ENCODE measurements at places on chromosomes 12 and 14. TPM values are rescaled to one million over a fixed set of nuclear protein-coding genes. Genes with fewer than 3 reads are reported as not detected.

The STAB2 gene
- total RNA-seq, result under 0.01 TPM

DNA sequence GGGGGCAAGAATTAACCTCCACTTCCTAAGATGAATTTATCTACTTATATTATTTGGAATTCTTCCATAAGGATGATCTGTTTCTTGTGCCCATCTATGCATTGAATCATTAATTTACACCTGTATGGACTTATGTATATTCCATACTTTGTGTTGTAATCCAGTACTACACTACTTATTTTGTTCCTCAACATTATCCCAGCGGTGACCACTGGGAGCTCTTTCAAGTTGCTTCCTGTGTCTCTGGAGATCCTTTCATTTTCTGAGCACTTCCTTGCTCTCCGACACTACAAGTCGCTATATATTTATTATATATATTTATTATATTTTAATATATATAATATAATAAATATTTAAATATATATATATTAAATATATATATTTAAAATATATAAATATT lies 54.9 kb upstream of the SCN8A start:
- no peaks in the 10 kb centered on the region for H3K4me1 ChIP-seq
- H3K27me3 ChIP-seq, result peaks cover 5% of the 10 kb centered on the region
- DNase-seq, result no peak
- no peak overlapping the region for H3K27ac ChIP-seq
- H3K4me3 ChIP-seq, result no peak overlapping the region

DNA sequence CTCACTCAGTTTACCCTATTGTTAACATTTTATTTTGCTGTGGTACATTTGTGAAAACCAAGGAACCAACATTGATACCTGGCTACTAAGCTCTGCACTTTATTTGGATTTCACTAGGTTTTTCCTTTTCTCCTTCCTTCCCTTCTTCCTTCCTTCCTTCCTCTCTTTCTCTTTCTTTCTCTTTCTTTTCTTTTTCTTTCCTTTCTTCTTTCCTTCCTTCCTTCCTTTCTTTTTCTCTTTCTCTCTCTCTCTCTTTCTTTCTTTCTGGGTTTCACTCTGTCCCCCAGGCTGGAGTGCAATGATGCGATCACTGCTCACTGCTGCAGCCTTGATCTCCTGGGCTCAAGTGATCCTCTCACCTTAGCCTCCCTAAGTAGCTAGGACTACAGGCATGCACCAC lies 29.1 kb upstream of the TMEM263 start:
- H3K4me3 ChIP-seq, result no peak overlapping the region
- H3K36me3 ChIP-seq, result no peaks in the 10 kb centered on the region
- no peaks in the 10 kb centered on the region for H3K27me3 ChIP-seq
- no peak overlapping the region for H3K27ac ChIP-seq
- peak; percentile 10 for DNase-seq

The OTX2 gene
- not detected for total RNA-seq

DNA sequence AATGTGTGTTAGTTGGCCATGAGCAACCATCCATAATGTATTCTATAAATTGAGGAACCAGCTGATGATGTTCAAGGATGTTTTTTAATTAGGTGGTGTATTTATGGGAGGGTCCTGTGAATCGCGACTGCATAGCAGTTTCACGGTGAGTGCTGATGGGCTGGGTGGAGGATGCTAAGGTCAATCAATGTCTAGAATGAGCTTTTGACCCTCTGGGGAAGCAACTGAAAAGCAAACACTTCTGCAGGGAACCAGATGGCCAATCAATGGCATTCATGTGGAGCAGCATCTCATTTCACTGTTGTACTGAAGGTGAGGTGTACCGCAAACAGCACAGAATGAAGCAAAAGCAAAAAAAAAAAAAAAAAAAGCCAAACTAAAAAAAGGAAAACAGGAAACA lies 676.1 kb upstream of the TMEM132C start:
- no peaks in the 10 kb centered on the region for H3K4me1 ChIP-seq
- no peaks in the 10 kb centered on the region for H3K36me3 ChIP-seq
- H3K27me3 ChIP-seq, result no peaks in the 10 kb centered on the region
- H3K4me3 ChIP-seq, result no peak overlapping the region

DNA sequence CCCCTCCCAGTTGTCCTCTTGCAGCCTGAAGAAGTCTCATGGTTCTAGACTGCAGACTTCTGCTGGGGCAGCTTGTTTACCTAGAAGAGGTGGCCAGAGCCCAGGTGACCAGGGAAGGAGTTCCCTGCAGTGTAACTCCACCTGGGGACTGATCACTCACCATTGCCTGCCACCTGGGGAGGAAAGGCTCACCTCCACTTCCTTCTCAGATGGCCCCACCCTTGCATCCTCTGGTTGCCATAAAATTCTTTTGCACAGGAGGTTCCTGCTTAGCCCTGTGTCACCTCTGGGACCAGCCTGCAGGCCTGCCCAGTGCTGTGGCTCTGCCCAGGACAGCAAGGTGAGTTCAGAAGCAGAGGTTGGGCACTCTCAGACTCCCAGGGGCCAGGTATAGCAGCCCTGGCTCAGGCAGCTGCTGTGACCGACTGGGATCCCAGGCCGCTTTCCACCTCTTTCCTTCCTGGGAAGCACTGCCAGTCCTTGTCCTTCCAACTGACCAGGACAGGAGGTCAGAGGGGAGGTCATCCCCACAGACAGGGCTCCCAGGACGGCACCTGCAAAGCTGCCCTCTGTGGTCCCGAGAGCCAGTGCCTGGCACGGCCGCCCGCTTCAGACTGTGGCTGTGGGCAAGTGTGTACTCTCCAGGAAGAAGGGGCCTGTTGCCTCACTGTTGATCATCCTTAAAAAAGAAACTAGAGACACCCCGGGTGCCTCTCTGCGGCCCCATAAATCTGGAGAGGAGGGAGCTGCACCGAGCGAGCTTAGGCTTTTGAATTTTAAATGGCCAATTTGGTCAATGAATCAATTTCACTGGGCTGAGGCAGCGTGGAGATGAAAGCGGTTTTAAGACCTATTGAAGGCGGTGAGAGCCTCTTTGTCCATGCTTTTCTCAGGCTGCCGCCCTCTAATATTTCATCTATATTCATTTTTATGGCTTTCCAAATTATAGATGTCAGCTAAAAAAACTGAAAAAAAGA lies 79.5 kb upstream of the C14orf180 start:
- H3K4me3 ChIP-seq, result no peak overlapping the region
- no peak overlapping the region for H3K27ac ChIP-seq
- DNase-seq, result no peak
- peaks cover 29% of the 10 kb centered on the region for H3K27me3 ChIP-seq
- no peaks in the 10 kb centered on the region for H3K36me3 ChIP-seq

DNA sequence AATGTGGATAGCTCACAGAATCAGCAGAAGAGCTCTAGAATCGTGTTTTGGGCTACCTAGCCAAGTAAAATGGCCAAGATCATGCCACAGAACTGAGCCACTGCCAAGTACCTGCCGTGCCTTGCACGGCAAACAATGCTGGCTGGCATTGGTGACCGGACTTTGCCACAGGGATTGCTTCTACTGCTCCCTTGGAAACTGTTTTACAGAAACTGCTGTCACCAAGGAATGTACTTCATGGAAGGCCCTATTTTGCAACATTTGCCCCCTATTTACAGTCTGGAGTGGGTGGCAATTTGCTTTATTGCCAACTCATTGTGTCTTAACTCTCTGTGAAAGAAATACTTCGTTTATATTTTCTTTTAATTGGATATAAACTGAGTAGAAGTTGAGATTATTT lies 49.0 kb downstream of the BORCS5 start:
- peaks cover 12% of the 10 kb centered on the region for H3K4me1 ChIP-seq
- H3K4me3 ChIP-seq, result no peak overlapping the region
- no peaks in the 10 kb centered on the region for H3K27me3 ChIP-seq
- H3K27ac ChIP-seq, result peak overlapping the region; percentile 51
- DNase-seq, result no peak

The TAS2R13 gene
- 0.83 TPM for total RNA-seq

- H3K27ac ChIP-seq, result peak overlapping the region; percentile 90
- peaks cover 17% of the 10 kb centered on the region for H3K4me1 ChIP-seq
- H3K4me3 ChIP-seq, result peak overlapping the region; percentile 77
- no peaks in the 10 kb centered on the region for H3K27me3 ChIP-seq
- no peaks in the 10 kb centered on the region for H3K36me3 ChIP-seq
These were observed 790 bp downstream of the NEDD1 start for GRCh38 chr12:96907671-96908422.

All from esophagus muscularis mucosa (tissue), 4 donors.